H9 (cell line): ENCODE measurements at places on chromosomes 11 and 22. TPM values are rescaled to one million over a fixed set of nuclear protein-coding genes. Genes with fewer than 3 reads are reported as not detected.

DNA sequence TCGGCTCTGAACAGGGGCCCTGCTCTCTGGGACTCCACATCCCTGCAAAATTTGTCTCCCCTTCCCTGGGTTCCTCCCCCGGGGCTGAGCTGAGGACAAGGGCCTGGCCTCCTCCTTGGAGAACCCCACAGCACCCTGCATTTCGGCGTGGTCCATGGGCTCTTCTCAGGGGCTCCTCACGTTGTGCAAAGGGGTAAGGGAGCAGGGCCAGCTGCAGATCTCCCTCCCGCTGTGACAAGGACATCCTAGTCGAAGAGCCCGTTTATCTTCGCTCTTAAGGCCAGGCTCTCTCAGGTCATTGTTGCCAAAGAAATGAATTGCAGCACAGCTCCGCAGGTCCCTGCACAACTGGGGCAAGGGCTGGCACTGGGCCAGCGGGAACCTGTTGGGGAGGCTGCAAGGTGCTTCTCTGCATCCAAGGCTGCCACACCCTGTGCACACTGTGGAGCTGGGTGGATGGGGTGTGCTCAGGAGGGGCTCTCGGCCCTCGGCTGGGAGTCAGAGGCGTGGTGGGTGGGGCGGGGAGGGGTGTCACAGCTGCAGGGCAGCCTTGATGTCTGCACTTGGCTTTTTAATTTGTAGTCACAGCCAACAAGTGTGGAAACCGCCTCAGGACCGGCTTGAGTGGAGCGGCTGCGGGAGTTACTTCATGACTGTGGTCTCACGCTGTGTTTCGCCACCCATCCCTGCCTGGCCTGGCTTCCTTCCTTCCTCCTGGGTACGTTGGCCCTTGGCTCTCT, 26.6 kb upstream of the SEPTIN5 start:
- no peak for DNase-seq

DNA sequence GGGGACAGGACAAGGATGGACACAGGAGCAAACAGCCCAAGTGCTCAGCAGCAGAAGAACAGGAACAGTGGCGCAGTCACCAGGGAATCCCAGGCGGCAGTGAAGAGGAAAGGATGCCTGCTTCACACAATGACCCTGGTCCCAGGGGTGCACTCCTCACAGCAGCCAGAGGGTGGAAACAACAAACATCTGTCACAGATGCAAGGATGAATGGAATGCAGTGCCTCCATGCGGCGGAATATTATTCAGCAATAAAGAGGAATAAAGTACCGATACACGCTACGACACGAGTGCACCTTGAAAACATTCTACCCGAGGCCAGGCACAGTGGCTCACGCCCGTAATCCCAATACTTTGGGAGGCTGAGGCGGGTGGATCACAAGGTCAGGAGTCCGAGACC, 12.7 kb downstream of the CSNK1E start:
- no peak for DNase-seq

- no peak for DNase-seq
These were observed 107.2 kb upstream of the NNMT start for GRCh38 chr11:114188851-114189570.

ARHGAP42 gene
- 35.5 and 39.1 TPM in 2 replicates for total RNA-seq

DNA sequence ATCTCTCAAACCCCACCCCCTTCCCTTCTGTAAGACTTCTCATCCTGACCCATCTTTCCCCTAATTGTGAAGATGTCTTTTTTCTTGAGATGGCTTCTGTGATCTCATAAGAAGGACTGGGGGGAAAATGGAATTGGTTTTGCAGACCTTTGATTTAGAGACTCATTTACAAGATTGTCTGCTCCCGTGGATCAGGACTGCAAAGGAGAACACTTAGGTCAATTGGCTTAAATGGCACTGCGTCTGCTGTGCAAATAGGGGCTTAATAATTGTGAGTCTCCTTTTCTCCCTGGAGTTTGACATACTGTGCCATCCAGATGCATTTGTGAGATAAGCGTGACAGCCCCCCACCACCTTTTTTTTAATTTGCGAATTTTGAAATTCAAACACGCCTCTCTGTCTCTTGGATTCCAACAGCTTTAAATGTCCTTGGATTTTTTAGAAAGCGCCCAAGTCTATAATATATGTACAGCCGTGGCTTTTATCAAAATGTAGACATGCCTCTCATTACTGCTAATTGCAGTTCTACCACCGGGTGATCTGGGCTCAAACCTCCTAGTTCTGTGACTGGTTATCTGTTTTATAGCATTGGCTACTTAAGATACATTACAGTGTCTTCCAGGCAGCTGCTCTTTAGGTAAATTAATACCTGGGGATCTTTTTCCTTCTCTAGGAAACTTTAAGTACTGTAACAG, 150.0 kb downstream of the DBX1 start:
- no peak for DNase-seq

GRCh38 chr11:108115500-108116140, 5.7 kb upstream of the ACAT1 start:
- DNase-seq, result peak; percentile 36
